ENCODE measurements at places on chromosomes 1 and 21.

DNA sequence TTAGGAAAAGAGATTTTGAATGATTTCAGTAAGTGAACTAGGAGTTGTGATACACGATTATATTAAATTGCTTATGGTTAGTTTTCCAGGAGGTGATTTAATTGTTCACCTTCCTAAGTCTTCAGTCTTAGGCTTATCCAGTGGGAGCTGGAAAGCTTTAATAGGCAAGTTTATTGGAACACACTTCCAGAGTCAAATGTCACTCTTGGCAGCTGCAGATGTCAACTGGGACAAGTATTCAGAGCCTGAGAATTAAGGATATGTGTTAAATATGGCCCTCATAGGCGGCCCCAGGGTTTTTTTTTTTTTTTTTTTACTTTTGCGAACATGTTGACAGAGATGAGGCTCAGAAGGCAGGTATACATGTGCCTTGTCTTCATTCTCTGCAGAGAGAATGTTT lies 29.2 kb downstream of the UCK2 start:
- DNase-seq: no peak

DNA sequence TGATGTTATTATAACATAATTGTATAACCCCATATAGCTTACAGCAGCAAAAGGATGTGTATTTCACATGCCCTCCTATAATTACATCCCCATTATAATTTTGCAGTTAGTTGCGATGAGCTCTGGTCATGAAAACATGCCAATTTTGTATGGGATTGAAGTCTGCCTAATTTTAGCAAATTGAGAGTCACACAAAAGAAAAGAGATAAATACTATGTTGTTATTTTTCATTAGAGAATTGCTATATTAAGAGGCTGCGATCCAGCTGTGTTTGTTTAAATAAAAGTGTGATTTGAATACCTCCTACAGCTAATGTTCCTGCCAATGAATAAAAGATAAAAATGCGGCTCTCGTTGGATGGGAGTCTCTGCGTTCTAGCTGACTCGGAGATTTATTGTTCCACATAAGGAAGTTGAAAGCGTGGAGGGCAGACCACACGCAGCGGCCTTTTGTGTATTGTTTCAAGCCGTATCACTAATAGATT lies 461.0 kb upstream of the NFIA start:
- no peak for DNase-seq

DNA sequence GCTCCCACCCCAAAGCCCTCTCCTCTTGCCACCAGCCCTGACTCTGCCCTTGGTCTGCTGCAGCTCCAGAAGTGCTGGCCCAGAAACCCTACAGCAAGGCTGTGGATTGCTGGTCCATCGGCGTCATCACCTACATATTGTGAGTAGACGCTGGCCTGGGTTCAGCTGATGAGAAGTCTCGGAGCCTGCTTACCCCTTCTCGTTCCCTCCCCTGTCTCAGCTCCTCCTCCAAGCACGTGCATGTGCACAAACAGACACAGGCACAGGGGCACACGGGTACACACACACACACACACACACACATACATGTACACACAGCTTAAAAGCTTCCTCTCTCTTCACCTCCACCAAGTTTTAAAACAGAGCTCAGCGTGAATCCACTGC lies 24.3 kb downstream of the CAMK1G start:
- no peak for DNase-seq

DNA sequence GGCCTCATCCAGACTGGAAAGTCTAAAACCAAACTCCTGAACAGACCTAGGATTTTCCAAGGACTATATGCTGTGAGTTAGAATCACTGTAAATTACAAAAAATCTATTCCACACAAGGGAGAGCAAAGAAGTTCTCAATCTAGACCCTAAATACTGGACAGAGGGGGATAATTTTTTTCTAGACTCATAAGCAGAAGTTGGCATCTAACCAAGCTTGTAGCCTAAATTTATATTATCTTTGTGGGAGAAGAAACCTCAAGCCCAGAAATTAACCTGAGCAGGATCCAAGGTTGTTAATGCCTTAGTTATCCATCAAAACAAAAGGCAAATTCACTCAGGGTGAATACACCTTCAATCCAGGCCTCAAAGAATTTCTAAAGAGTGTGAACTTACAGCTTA lies 290.2 kb downstream of the SMYD3 start:
- no peak for DNase-seq

DNA sequence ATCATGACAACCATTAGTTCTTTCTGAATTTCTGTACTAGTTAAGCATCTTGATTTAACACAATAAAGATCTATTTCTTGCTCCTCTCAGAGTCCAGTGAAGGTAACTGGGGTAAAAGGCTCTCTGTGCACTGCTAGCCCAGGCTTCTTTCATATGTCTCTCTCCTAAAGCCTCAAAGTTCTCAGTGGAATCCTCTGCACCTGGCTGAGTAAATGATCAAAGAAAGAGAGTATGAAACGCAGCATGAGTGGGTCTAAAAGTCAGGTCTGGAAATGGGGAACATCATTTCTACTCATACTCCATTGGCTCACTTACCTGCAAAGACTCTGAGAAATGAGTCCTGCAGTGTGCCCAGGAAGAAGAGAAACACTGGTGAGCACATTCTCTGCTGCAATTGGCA lies 418.5 kb downstream of the PTPRC start:
- no peak for DNase-seq

- no peak for DNase-seq
Measured at GRCh38 chr1:61320575-61320974, 238.2 kb downstream of the NFIA start.

Measured in stimulated activated CD4-positive, alpha-beta T cell treated with anti-CD3 and anti-CD28 coated beads, TNF-alpha, amount 100 ng/mL, for 1 hour (primary cell).